Stimulated activated CD4-positive, alpha-beta T cell treated with anti-CD3 and anti-CD28 coated beads, Interleukin-12 subunit alpha, Interleukin-12 subunit beta, amount 100 ng/mL, for 4 hours (primary cell): ENCODE measurements at places on chromosomes 6 and 20.

DNA sequence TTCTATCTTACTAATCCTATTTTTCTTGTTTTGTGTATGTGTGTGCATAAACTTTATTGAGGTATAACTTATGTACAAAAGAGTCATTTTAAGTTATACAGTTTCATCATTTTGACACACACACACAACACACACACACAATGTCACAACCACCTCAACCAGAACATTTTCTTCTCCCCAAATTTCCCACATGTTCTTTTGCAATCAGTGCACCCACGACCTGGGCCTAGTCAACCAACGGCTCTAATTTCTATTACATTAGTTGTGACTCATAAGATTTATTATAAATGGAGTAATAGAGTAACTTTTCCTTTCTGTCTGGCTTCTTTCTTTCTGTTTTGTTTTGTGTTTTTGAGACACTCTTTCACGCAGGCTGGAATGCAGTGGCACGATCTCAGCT, 9.8 kb upstream of the POM121L2 start:
- no peak for DNase-seq

DNA sequence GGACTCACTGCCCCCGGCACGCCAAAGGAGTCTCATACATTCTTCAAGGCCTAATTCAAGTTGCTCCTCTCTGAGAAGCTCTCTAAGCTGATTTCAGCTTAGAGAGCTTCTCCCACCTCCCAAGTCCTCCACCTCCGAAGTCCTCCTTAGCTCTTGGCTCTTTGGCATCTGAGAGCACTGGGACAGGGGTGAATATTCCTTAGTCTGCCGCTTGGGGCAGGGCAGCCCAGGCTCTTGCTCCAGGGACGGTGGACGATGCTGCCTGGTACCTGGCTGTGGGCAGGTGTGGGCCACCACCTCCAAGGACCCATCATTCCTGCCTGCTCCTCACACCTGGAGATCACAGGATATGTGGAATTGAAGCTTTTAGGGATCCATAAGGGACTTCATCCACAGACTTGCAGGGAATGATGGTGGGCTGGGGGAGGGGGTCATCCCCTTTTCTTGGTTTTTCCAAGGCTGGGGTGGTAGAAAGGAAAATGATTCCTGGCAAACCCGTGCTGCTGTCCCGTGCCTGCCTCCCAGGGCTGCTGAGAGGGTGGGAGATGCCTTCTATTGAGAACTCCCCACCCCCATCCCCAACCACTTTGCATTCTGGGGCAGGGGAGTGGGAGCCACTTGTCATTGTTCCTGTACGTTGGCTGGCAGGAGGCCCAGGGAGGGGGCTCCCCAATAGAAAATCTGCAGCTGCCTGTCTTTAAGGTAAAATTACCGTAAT, 57.4 kb downstream of the ARHGAP40 start:
- peak; percentile 25 for DNase-seq

- DNase-seq, result no peak
These were observed 3.4 kb downstream of the PPP2R5D start for GRCh38 chr6:42987533-42988451.

DNA sequence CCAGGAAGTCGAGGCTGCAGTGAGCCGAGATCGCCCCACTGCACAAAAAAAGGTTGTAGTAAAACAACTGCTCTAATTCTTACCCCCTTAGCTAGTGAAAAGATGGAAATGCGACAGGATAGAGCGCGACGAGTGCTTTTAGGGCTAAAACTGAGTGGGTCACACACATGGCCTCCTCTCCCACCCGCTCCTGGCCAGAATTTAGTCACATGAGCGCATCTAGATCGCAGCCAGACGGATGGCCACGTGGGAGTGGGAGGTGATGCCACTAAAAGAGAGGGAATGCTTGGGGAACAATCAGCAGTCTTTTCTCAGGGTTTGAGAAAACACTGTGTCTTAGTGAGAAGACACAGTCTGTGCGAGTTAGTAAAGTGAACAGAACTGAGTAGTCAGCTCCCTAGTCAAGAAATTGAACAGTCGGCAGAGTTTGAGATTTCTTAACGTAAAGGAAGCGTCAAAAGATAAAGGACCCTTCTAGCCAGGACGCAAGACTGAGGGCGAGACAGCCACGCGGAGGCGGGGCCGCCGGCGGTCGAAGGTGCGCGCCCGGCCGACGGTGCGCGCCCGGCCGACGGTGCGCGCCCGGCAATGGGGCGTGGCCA, 664 bp upstream of the ACTR5 start:
- DNase-seq, result no peak

- DNase-seq, result no peak
These were observed 107.0 kb upstream of the FOXO3 start for GRCh38 chr6:108453601-108454185.

DNA sequence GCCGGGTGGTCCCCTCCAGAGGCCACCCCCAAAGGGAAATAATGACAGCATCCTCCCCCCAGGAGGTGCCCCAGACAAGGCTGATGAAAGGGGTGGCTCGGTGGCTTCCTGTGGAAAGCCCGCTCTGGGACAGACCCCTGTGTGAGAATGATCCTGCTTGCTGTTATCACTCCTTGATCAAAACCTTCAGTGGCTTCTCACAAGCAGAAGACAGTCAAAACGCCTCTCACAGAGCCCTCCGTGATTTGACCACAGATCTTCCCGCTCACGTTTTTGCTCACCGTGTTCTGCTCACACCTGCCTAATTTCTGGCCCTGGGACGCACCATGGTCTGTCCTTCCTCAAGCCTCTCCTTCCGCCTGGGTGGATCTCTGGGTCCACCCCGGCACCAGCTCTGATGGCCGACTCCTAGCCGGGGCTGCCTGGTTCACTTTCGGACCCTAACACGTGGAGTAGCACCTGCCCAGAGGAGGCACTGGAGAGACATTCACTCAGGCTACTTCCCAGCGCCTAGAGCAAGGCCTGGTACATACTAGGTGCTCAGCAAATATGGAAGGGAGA, 210.4 kb downstream of the ANKRD60 start:
- no peak for DNase-seq

GRCh38 chr20:45433316-45433715, 17.4 kb downstream of the PIGT start:
- no peak for DNase-seq

GRCh38 chr6:13194852-13195251, 133.5 kb downstream of the TBC1D7 start:
- no peak for DNase-seq
